H54 (cell line): ENCODE measurements at places on chromosomes 11 and 22.
A peak's percentile ranks its signal among the peaks of the same experiment; 100 is the strongest.

GRCh38 chr11:6468712-6469495 is 4.8 kb downstream of the TRIM3 start:
- peak; percentile 97 for DNase-seq

GRCh38 chr11:46253258-46254132 is 24.0 kb upstream of the CREB3L1 start:
- no peak for DNase-seq

DNA sequence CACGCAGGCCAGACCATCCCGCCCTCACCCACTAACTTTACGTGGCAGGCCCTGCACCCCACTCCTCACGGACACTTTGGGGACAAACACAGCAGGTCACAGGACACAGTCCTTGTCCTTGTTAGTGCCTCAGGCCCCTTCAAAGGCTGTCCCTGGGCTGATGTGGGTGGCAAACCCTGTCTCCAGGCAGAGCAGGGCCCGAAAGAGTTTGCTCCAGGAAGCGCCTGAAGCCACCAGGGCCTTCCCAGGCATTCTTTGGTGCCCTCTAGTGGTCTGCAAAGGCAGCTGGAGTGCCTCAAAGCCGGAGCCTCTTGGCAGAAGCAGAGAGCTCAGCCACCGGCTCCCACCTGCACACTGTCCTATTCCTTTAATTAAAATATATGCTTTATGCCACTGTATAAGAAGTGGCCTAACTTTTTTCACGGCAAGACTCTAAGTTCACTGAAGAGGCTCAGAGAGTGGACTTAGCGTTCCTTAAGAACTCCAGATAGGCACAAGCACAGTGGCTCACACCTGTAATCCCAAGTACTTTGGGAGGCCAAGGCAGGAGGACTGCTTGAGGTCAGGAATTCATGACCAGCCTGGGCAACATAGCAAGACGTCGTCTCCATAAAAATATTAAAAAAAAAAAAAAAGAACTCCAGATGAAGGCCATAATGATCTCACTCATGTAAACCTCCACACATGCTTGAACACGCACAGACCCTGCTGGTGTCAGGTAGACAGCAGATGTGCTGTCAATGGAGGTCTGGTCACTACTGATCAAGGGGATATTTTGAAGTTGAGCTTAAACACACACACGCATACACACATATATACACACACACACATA is 11.1 kb downstream of the TXN2 start:
- no peak for DNase-seq

DNA sequence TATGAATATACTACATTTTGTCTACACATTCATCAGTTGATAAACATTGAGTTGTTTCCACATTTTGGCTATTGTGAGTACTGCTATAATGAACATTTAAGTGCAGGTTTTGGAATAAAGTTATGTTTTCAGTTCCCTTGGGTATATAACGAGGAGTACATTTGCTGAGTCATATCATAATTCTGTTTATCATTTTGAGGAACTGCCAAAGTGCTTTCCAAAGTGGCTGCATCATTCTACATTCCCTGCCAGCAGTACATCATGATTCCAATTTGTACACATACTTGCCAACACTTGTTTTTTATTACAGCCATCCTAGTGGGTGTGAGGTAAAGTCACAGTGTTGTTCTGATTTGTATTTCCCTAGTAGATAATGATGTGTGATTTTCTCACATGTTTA is 1458.6 kb upstream of the TENM4 start:
- DNase-seq, result no peak

DNA sequence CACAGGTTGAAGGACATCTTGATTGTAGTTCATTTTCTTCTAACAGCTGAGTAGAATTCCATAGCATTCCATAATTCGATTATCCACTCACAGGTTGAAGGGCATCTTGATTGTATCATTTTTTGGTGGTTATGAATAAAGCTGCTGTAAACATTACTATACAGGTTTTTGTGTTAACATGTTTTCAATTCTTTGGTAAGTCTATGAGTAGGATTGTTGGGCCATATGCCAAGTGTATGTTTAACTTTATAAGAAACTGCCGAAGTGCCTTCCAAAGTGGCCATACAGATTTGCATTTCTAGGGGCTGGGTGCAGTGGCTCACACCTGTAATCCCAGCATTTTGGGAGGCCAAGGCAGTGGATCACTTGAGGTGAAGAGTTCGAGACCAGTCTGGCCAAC is 44.6 kb downstream of the ANKRD42 start:
- DNase-seq, result no peak

DNA sequence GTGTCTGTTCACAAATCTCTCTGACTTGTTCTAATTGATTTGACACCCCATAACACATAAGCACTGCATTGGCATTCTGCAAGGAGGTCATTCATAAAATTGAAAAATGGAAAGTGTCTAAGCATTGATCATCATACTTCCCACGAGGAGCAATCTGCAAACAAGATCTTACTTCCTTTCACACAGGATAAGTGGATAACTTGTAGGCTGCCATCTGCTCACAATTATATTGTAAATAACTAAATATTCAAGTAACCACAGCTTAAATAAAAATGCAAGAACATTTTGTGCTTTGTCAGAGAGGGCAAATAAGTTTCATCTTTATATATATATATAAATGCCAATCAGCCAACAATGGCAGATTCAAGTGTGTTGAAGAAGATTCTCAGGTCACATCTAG is 264.8 kb upstream of the ZC3H12C start:
- DNase-seq, result no peak

- no peak for DNase-seq
Measured at GRCh38 chr11:111360150-111361043, 18.7 kb downstream of the POU2AF1 start.

DNA sequence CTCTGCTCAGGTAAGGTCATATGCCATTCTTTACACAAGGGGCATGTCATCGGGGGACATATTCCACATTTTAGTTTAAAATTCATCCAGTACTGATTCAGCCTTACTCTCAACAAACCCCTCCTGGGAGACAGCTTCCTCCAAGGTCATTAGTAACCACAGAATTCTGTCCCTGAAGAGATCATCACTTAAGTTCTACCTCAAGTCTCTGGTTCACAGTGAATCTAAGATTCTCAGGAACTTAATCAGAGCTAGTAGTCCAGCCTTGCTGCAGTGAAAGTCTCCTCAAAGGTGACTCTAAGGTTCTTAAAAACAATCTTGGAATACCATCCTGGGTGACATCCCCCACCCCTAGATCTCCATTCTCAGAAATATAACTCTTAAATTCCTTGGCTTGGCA is 18.9 kb upstream of the GDPD4 start:
- no peak for DNase-seq

DNA sequence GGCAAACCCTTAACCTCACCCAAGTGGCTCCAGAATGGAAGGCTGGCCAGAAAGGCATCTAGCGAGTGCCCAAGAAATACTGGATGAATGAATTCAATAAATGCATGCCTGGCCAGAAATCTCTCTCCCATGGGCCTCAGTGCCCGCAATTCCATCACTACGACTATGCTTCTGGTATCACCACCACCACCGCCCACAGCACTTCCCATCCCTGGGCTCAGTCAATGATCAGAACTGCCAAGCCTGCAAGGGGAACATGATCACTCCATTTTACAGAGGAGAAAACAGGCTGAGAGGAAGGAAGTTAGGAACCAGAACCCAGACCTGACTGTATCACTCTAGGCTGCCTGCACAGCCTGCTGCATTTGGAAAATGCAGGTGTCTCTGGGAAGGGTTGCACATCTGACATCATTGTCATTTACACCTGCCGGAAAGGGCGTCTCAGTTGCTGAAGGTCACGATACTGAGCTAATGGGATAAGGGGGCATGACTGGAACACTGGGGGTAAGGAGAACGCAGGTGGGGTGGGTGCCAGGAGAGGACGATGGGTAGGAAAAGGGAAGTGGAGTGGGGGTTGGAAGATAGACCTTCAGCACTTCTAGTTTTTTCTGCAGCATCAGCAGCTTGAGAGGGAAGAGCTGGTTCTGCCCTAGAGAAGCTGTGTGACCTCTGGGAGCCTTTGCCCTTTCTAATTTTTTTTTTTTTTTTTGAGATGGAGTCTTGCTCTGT is 3.2 kb downstream of the GPR152 start:
- DNase-seq, result no peak
